Progenitor cell of endocrine pancreas (in vitro differentiated cells): ENCODE measurements at places on chromosomes 6 and 20. TPM values are rescaled to one million over a fixed set of nuclear protein-coding genes. Genes with fewer than 3 reads are reported as not detected.

Gene APOM
- 7.1 and 7.5 TPM in 2 replicates for total RNA-seq

GRCh38 chr6:150685860-150686259 lies 86.2 kb downstream of the PLEKHG1 start:
- no peak for DNase-seq

Gene C6orf15
- total RNA-seq = not detected in 2 replicates

DNA sequence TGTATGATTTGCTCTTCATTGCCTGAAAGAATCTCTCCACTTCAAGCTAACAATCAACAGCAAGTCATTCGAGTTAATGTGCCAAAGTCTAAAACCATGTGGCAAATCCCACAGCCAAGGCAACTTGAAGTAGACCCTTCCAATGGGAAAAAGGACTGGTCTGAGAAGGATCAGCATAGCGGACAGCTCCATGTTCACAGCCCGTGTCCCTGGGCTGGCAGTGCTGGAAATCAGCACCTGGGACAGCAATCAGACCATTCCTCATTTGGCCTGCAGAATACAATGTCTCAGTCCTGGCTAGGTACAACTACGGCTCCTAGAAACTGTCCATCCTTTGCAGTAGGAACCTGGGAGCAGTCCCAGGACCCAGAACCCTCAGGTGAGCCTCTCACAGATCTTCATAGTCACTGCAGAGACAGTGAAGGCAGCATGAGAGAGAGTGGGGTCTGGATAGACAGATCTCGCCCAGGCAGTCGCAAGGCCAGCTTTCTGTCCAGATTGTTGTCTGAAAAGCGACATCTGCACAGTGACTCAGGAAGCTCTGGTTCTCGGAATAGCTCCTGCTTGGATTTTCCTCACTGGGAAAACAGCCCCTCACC lies 1.1 kb downstream of the GJA10 start:
- DNase-seq = peak; percentile 67

Gene ZKSCAN8
- 45.2 and 47.6 TPM in 2 replicates for total RNA-seq

DNA sequence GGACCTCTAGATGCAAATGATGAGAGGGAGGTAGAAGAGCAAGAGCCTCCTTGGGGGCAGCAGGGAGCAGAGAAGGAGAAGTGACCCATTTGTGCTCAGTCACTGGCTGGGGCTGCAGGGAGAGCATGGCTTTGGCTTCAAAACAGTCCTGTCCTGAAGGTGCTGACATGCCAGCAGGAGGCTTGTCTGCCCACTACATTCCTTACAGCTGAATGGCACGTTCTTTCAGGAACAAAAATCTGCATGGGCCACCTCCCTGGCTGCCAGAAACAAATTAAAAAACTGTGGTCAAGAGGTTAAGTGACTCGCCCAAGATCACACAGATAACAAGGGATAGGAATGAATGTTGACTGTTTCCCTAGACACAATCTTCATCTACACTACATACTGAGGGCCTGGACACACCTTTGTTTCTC lies 188.8 kb downstream of the HIVEP2 start:
- no peak for DNase-seq
